Stimulated activated naive CD4-positive, alpha-beta T cell (primary cell): ENCODE measurements at places on chromosomes 4 and X.

- no peak for DNase-seq
Measured at GRCh38 chrX:40158036-40158706, 60.4 kb upstream of the BCOR start.

- no peak for DNase-seq
Measured at GRCh38 chr4:106329041-106329618, 12.8 kb downstream of the AIMP1 start.

- no peak for DNase-seq
Measured at GRCh38 chrX:31132821-31133241, 61.0 kb upstream of the FTHL17 start.

GRCh38 chrX:9456250-9457074 is 8.4 kb upstream of the TBL1X start:
- peak; percentile 81 for DNase-seq

DNA sequence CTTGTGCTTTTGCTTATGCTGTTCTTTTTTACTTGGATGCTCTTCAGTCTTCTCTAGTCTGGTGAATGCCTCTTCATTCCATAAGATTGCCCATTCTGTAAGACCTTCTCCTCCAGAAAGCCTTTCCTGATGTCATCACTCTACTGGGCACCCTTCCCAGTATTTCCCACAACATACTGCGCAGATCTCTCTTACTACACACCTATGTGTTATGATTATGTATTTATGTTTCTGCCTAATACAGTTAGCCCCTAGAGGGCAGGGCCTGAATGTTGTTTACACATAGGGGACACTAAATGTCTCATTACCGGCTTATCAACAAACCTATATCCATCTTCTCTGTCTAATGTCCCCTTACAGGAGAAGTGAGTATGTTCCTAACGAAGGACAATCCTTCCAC is 21.1 kb downstream of the AIFM1 start:
- DNase-seq = no peak

- DNase-seq = no peak
Measured at GRCh38 chr4:152616804-152617203, 63.0 kb downstream of the TMEM154 start.

DNA sequence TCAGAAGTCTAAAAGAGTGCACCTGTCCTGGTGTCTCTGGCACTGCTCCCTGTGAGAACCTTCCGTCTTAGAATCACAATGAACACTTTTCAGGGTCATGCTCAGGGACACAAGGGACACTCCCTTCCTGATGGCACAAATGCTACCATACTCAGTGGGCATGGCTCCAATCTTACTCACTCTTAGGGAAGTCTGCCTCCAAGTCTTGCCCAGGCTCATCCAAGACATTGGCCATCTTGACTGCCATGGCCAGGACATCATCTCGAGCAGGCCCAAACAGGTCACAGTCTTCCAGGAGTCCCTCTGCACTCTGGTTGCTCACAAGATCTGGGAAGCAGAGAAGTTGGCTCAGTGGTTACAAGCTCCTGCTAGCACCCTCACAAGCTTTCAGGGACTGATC is 8.8 kb downstream of the ZMYM3 start:
- DNase-seq = no peak

DNA sequence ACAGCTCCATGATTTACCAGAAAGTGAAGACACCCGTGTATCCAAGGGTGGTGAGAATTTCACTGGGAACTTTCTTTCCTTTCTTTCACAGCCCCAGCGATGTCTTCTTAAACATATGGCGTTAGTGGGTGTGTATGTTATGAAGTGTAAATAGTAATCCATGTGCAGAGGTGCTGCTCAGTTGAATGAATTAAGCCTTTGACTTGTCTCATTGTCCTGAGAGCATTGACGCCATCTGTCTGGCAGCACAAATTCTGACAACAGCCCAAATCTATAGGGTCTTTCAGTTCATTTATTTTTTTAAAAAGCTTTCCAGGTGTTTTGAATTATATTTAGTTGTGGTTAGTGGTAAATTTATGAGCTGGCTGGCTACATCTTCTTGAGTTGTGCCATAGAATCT is 69.4 kb downstream of the CLCN5 start:
- no peak for DNase-seq

DNA sequence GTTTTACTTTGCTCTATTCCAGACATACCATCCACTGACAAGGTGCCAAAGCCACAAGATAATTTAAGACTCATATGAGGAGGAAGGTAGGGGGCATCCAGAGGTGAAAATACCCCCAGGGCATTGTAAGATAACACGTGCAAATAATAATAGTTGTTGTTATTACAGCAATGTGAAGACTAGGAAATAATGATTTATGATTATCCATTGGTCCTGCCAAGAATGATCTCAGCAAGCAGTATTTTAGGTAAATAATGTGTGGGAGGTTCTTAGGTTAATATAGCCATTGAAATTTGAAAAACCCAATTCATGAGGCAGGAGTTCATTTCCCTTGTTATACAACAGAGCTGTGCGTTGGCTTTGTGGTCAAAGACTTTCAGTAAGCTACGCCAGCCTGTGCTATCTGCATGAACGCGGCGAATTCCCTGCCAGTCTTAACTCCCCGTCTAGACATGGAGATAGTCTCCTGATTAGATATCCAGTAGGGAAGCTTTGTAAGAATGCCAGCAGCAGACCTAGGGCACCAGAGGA is 47.2 kb upstream of the MXRA5 start:
- no peak for DNase-seq

DNA sequence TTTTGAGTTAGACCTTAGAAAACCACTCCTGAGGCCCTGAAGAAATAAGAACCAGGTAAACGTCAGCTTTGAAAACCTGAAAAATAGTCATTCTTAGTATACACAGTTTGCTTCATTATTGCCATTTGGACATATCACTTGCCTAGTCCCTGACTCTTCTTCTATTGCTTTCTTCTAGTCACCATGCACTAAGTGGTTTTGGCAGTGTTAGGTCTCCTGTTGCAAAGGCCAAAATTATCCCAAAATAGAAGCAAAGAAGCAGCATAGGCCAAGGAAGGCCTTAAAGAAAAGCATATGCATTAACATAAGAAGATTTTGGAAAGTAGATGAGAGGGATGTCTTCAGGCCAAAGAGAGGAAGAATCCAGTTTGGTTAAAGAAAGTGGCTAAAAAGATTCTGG is 24.1 kb upstream of the SMPX start:
- no peak for DNase-seq

GRCh38 chrX:114071412-114071811 is 512.5 kb upstream of the HTR2C start:
- DNase-seq = no peak

GRCh38 chrX:37472836-37473235 is 98.6 kb upstream of the LANCL3 start:
- no peak for DNase-seq

GRCh38 chr4:109560687-109561461 is 828 bp downstream of the MCUB start:
- DNase-seq = peak; percentile 80

GRCh38 chrX:80181079-80181478 is 166.5 kb downstream of the TBX22 start:
- no peak for DNase-seq

DNA sequence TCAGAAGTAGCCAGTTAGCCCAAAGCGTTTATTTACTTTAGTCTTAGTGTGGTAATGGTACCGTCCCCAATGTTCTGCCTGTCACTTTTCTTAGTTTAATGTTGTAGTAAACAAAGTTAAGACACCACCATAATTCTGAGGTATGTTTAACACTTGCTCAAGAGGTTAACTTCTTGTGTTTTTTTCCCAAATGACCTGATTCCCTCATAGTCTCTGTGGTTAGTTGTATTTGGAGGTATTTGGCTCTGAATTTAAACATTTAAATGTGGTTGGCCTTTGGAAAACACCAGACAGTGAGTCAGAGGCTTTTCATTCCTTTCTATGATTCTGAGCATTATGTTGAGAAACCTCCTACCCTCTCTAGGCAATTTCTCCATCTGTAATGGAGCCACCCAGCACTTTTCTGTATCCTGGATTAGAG is 47.9 kb downstream of the CXCL1 start:
- no peak for DNase-seq

DNA sequence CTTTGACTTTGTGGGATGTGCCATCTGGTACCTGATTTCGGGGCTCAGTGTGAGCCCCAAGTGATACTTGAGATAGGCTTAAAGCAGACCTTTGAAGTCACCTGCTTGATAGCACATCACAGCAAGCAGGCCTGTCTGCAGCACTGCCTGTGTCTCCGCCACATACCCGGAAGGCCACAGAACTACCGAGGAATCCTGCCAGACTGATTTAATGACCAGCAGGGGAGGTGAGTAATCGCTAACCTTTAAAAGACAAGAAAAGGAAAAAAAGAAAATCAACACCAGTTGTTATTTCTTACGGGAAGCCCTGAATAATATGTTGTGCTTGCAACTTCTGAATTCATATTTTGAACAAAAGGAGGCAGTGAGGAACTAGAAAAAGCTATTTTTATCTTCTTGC is 6.8 kb downstream of the PTCHD1 start:
- no peak for DNase-seq

- DNase-seq = no peak
Measured at GRCh38 chr4:145564540-145564939, 54.6 kb upstream of the MMAA start.

- DNase-seq = no peak
Measured at GRCh38 chr4:7513671-7514070, 78.9 kb upstream of the PSAPL1 start.

GRCh38 chr4:85474818-85475630 is at the start of gene ARHGAP24:
TSS of gene ARHGAP24 (plus strand) at chr4:85475150.
- DNase-seq = no peak

DNA sequence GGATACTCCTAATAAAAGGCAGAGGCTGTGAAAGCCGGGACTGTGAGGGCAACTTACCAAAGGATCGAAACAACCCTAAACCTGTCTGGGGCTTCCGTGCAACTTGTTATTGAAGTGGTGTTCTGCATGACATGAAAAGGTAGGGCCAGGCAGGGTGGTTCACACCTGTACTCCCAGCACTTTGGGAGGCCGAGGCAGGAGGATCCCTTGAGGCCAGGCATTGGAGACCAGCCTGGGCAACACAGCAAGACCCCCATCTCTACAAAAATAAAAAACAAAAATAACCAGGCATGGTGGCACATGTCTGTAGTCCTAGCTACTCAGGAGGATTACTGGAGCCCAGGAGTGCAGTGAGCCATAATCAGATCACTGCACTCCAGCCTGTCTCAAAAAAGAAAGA is 12.3 kb downstream of the CASP3 start:
- DNase-seq = no peak

DNA sequence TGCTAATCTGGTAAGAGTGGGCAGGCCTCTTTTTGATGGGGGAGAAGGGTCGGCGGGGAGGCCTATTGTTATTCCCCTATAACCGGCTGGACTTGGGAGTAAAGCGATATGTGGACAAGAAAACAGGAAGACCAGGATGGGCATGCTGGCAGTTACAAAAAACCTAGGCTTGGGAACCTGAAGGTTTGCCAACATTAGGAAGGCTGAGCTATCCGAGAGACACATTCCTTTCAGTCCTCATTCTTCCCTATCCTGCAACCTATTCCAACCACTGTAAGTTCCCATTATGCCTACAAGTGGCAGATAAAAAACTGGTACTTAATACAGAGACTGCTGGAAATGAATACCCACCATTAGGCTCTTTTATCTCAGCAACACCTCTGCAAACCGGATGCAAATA is 32.4 kb upstream of the CT47C1 start:
- no peak for DNase-seq

DNA sequence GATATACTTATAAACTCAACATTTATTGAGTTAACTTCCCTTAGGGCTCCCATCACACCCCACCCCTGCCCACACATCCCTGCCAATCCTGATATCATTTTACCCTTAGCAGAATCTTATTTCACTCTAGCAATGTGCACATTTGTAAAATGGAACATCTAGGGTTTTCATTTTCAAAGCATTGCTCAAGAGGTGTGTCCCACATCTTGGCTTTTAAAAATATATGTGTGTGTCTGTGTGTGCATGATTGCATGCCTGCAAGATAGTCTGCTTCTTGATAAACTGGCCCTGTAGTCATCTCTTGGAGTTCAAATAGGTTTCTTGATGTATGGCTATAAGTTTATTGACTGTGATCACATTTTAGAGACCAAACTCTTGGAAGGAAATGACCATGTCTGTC is 26.4 kb upstream of the EGF start:
- DNase-seq = no peak

DNA sequence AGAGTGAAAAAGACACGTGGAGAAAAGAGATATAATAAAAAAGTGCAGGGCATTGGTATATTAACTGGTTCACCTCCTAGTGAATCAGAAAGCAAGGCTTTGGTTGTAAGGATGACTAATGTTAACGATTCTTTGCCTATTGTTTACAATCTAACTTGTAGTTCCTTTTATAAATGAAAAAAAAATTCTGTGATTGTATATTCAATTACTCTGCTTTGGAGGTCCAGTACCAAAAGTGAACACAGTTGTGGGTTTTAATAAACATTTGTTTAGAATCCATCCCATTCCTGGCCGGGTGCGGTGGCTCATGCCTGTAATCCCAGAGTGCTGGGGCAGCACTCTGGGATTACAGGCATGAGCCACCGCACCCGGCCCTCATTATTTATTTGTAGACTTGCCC is 36.9 kb upstream of the PRSS12 start:
- no peak for DNase-seq

DNA sequence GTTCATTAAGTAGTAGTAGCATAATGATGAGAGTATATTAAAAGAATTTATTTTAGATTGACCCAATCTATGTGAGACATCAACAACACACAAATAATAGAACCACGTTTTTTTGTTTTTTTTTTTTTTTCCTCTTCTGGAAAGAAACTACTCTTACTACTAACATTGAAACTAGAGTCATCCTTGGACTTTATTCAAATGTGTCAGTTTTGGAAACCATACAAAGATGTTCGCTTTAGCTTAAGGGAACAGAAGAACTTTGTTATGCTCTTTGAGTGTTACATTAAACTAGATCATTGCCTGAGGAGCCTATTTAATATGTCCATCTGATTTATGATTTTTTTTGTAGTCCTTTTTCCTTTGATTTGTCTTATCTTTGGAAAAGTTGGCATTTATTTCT is 166.7 kb downstream of the RPA4 start:
- no peak for DNase-seq

DNA sequence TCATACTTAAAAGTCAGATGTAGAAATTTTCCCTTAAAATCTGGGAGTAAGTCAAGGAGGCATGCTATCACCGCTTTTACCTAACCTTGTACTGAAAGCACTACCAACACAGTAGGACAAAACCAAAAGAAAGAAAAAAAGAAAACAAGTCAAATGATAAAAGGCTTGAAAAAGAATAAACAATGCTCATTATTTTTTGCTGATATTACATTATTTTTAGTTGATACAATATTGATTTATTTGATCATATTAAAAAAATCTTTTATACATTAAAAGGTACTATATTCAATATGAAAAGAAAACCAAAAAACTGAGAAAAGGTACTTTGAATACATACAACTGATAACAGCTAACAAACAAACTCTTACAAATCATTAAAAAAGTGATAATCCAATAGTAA is 164.3 kb downstream of the FAM13A start:
- no peak for DNase-seq

DNA sequence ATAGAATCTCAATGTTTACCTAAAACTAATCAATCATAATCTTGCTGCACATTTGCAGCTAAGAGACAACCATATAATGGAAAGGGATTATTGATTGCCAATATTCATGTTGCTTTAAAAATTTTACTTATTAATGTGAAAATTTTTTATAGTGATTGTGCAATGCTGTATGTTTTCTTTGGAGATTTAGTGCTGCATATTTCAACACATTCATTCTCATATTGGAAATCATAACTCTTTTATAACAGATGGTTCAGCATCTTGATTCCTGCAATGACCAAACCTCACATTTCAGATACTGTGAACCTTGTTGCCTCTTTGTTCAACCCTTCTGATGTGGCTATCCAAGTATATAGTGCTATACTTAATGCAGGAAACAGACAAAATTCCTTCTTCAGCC is 502.6 kb downstream of the C4orf33 start:
- DNase-seq = no peak

GRCh38 chrX:49197543-49198087 is 2.4 kb downstream of the SYP start:
- no peak for DNase-seq
